ENCODE measurements at places on chromosomes 2 and 18.

GRCh38 chr2:105802587-105802986, 57.9 kb downstream of the NCK2 start:
- no peak for DNase-seq

- no peak for DNase-seq
Measured at GRCh38 chr2:204535764-204536163, 9.5 kb upstream of the PARD3B start.

DNA sequence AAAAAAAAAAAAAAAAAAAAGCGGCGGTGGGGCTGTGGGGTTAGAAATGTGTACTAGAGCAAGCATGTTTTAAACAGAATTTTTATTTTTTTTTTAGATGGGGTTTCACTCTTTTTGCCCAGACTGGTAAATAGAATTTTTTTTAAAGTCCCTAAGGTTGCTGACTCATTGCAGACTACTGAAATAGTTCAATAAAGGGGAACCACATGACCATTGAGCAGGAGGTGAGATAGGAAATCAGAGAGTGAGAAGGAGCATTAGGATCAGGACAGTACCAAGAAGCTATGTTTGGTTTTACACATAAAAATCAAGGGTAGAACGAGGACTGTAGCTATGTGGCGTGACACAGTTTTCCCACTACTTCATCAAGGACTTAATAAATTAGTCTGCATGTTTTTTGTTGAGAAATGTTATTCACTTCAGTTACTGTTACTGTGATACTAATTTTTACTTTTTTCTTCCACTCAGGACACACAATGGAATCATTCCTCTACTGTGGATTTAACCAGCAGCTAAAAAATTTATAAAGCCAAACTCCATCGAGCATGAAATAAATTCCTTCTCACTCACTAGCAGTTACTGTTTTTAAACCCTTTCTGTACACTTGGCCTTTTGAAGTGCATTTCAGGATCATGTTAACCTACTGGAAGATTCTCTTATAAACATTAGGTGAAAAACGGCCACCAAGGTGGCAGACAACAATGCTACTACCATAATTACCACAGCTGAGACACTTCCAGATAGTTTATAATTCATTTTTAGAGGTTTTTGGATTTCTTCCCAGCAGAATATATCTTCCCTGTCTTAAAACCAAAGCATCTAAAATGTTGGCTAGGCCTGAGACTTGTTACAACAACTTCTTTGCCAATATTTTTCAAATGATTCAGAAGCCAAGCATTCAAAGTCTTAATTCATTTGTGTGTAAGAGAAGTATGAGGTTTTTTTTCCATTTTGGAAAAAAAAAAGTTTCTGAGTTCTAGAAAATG, 33.2 kb downstream of the LAMA1 start:
- DNase-seq = no peak

DNA sequence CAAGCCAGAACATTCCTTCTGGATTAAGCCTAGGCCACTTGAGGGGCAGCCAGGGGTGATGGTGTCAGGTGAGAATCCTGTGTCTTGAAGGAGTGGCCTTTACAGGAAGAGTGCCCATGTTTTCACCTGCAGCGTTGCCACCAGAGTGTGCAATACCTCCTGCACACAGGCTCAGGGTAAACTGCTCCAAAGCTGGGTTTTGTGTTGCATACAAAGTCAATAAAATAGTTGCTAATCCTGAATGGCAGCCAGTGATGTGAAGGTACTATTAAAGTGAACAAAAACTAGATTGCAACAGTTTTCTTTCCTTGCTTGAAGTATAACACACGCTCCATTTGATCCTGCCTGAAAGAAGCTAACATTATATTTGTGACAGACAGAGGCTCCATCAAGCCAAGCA, 64.4 kb upstream of the NRP2 start:
- DNase-seq = no peak

DNA sequence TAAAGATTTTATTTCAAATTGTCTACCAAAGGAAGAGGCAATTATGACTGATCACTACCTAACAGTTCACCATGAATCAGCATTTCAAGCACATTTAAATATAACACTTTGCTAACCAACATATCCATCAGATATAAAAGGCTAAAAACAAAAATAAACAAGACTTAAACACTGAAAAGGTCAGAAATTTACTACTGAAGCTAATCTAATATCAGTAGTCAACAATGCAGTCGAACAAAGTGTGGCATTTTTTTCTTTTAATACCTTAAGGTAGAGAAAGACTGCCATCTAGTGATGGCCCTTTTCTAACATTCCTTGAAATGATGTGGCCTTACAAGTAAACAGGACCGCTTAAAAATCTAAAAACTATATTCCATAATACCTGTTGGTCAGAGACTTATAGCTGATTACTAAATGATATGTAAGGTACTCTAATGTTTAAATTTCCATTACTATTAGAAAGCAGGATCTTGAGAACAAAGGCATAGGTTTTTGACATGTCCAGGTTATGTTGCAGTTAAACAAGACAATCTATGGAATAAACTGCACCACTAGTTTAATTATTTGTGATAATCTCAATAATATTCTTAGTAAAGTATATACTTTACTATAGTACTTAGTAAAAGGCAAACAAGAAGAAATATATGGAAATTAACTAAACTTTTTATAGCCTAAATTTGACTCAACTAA, 80.0 kb downstream of the EXOC6B start:
- DNase-seq = no peak

GRCh38 chr2:130259594-130259993, 61.4 kb upstream of the TUBA3E start:
- no peak for DNase-seq

DNA sequence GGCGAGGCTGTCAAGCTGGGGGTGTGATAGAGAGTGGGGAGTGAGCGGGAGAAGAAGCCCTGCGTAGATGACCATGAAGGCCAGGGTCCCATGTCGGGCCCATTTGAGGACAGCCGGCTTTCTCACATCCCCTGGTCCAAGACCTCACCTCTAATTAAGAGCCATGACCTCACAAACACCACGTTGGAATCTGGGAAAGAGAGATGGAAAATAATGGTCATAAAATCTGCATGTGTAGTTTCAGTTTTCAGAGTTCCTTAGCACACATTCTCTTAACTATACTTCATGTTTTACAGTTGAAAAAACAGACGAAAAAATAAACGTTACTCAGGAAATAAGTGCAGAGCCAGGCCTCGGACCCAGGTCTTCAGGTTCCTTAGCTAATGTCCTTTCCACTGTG, 244.8 kb upstream of the SIX2 start:
- no peak for DNase-seq
